Activated naive CD4-positive, alpha-beta T cell treated with anti-CD3 and anti-CD28 coated beads, Interleukin-2, amount 50 U/mL, for 72 hours (primary cell): ENCODE measurements at places on chromosomes 2 and 18. TPM values are rescaled to one million over a fixed set of nuclear protein-coding genes. Genes with fewer than 3 reads are reported as not detected.

Gene NMUR1
- not detected for total RNA-seq

Gene C2orf80
- not detected for total RNA-seq

DNA sequence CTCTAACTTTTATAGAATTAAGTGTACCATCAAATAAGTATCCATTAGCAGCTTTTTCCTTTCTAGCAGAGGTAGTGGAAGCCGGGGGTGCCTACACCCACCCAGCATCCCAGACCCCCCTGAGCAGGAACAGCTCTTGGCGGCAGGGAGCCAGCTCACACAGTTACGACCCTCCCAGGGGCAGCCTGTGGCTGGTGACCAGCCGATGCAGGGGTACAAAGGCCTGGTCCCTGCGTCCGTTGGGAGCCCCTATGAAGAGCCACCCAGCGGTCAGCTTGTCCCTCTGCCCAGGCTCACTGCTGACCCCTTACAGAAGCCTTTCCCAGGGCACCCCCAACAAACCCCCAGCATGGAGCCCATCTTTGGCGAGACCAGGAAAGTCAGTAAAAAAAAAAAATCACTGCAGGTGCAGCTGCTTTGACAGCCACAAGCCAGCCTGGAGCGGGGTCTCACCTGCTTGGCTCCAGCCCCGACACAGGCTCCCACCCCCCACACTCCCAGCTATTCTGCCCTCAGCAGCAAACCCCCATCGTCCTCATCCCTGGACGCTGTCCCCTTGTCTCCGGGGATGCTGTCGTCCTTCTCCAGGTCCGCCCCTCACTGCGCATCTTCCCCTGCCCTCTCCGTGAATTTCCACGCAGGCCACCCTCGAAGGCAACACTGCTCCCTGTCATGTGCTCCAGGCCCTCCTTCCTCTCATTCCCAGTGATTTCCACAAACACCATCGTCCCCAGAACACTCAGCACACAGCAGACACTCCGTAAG, 43.1 kb downstream of the GPC1 start:
- DNase-seq: no peak

DNA sequence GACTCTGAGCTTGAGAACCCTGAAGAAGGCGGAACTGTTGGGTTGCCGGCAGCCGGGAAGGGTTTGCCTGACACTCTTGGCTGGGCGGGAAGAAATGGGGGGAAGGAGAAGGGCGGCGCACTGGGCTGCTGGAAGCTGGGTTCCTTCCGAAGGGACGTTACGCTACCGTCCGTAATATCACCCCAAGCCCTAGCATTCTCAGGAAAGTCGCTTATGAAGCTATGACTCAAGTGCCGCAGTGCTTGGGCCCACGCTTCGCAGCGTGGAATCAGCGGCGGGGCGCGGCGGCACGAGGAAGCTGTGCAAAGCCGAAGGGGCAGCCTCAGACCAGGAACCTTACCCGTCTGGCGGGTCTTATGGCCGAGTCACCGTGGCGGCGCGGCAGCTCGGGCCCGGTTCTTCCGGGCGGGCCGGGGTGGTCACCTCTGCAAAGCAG, 50.2 kb upstream of the SIGLEC15 start:
- no peak for DNase-seq

DNA sequence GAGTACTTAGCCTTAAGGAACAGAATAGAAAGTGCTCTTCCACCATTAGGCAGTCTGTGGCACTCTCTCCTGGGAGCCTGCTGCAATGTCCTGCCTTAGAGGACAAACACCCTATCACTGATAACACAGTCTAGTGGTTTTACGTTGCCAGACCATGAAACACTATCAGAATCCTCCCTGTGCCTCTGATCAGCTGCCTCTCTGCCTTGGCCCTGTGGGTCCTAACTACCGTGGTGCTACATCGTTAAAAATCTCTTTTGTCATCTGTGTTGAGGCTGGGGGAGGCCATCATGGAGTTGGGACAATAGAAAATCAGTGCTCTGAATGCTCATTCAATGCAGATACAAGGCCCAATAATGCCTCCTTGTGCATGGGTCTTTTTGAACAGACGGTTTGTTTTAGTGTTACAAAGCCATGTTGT, 11.9 kb upstream of the APCDD1 start:
- DNase-seq: no peak

DNA sequence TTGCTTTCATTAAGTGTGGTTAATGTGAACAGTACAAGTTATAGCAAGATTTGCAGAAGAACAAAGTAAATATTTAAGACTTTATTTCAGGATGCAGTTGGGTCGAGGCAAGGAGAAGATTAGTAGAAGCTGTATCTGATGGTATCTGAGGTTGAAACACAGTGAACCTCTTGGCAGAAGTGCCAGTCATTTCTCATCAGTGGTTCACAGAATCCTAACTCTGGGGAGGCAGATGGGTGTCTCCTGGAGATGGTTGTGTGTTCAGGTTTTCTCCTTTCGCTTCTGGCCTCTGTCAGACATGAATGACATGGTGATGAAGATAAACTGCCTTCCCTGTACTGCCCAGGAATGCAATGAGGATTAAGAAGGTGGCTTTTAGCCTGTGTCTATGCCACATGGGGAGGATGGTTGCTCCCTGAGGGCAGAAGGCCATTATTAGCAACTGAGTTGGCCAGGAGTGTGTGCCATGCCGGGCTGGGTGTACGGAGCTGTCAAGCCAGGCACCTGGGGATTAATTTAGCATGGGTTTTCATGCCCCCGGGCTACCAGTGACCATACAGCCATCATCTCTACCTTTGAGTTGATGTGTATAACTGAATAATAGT, 28.0 kb downstream of the MGAT5 start:
- no peak for DNase-seq

DNA sequence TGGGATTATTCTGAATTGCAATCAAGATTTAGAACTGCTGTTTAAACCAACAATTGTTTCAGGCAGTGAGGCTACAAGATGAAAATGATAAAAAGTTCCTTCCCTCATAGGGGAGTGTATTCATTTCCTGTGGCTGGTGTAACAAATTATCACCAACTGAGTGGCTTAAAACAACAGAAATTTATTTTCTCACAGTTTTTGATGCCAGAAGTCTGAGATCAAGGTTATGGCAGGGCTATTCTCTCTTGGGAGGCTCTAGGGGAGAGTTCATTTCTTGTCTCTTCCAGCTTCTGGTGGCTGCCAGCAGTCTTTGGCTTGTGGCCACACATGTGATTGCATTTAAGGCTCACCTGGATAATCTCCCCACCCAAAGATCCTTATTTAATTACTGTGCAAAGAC, 290.5 kb upstream of the ZSWIM2 start:
- no peak for DNase-seq

DNA sequence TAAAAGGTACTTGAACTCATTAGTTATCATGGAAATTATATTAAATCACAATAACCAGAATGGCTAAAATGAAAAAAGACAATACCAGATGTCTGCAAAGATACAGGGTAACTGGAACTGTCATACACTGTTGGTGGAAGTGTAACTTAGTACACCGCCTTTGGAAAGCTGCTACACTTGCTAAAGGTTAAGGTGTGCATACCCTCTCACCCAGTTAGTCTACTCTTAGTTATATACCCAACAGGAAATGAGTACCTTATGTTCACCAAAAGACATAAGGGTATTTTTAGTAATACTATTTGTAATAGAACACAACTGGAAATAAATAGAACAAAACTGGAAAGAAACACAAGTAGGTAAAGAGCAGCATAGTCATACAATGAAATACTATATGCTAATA, 155.8 kb upstream of the THUMPD2 start:
- no peak for DNase-seq

DNA sequence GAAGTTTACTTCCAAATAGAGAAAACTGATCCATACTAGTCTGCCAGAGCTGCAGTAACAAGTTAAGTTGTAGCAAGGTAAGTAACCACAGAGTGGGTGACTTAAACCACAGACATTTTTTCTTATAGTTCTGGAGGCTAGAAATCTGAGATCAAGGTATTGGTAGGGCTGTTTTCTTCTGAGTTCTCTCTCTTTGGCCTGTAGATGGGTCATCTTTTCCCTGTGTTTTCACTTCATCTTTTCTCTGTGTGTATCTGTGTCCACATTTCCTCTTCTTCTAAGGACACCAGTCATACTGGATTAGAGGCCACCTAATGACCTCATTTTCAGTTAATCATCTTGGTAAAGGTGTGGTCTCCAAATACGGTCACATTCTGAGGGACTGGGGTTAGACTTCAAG, 142.9 kb upstream of the MEX3C start:
- DNase-seq: no peak

- DNase-seq: no peak
Observed at GRCh38 chr2:199464606-199465352, 7.0 kb upstream of the SATB2 start.

GRCh38 chr2:206846981-206847834, 81.8 kb downstream of the FASTKD2 start:
- no peak for DNase-seq

GRCh38 chr2:33134086-33134771, 187.5 kb downstream of the LTBP1 start:
- no peak for DNase-seq

GRCh38 chr18:35172451-35173035, 68.3 kb upstream of the ZNF397 start:
- no peak for DNase-seq
